ENCODE measurements at places on chromosomes 2 and 18.
A peak's percentile ranks its signal among the peaks of the same experiment; 100 is the strongest.

DNA sequence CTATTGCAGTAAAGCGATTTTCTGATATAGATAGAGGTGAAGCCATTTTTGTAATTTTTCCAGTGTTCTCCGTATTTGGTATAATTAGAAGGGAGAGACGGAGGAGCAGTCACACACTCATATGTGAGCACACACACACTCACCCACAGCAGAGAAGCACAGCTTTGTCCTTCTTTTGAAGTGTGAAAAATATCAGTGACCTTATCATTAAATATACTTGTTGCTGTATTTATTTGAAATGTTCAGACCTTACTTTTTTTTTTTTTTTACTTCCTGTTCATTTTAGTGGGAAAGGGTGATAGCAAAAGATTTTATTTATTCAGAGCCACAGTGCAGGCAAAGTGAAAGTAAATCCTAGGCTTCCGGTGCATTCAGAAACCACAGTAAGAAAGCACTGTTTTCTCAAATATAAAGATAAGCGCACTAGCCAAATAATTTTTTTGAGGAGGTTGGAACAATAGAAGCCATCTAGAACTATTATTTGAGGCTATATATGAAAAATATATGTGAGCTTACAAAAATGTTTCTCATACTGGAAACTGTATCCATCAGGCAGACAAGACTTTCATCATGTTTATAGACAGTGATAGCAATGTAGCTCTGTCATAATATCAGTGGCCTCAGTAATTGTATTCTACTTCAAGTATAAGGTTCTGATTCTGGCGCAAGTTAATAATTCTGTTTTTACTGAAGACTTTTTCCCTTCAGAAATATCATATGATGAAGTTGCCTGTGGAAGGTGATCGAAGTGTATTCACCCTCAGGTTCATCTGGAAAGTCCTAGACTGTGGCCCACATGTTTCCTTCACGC is 37.2 kb downstream of the TSHZ1 start:
- DNase-seq: peak; percentile 62

DNA sequence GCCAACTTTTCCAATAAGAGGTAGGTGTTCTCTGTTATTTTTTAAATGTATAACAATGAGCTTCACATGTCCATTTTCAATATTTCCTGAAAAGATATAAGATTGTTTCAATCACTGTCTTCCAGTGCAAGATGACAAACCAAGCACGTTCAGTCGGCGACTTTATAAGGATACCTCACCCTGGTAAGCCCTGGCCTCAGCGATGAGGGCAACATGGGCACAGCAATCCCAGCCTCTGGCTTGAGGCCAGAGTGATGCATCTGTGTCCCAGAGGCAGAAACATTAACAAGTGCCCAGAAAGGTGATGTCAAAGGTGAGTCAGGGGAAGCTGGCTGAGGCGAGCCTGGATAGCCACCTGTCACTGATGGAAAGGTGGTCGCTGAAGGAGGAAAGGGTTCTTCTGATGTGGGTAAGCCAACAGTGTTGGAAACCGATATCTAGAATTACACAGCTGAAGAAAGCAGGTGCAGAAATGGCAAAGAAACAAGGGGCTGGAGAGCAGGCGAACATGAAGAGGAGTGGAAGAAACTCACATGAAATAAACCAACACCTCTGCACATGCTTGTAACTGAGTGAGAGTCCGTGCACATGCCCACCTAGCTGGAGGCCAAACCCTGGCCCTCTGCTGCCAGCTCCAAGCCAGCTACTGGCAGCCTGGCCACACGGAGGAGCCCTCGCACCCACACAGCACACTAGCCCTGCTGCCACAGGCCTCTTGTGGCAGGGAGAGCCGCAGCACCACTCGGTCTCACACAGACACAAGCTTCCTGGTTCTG is 65.5 kb downstream of the FBXO15 start:
- DNase-seq: peak; percentile 58

GRCh38 chr2:169002161-169002738 is 28.9 kb downstream of the ABCB11 start:
- DNase-seq: no peak

- peak; percentile 50 for DNase-seq
These were observed 274.8 kb downstream of the PDE11A start for GRCh38 chr2:177797808-177798207.

- no peak for DNase-seq
These were observed 13.0 kb upstream of the ARHGAP25 start for GRCh38 chr2:68721482-68722101.

- no peak for DNase-seq
These were observed 46.3 kb downstream of the ZCCHC2 start for GRCh38 chr18:62569081-62569655.

DNA sequence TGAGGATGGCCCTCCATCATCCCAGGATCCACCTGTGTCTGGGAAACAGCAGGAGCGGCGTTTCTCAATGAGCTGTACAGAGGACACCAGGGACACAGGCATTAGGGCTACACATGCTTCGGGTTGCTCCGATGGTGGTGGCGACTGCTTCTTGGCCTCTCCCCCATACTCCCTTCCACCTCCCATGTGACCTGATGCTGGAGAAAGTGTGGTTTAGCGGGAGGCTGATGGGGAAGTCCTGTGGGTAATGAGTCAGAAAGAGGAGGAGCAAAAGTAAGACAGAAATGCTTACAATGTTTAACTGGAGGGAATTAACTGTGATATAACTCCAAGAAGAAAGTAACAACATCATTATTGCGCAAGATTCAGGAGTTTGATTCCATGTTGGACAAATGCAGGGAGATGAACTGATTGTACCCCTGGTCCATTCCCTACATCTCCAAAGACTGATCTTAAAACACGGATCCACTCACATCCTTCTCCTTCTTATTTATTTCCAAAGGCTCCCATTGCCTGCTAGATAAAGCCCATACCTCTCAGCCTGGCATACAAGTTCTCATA is 186.6 kb downstream of the NRP2 start:
- peak; percentile 57 for DNase-seq

DNA sequence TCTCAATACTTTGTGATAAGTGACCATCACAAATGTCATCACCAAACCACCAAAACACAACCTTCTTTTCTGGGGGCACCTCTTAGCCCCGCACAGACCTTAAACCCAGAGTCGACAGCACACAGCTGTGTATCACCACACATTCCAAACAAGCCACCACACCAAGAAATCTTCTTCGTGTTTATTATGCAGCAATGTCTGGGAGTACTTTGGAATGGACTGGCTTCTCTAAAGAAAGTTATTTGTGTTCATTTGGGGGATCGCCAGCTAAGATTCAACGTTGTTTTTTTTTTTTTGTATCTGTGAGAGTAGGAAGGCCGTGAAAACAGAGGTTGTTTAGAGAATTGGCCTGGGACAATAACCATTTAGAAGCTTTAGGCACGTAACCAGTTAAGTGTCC is 1.1 kb upstream of the MTA3 start:
- no peak for DNase-seq

- no peak for DNase-seq
These were observed 146.0 kb upstream of the CYP26B1 start for GRCh38 chr2:72293620-72294019.

GRCh38 chr2:47907039-47907781 is 912 bp upstream of the FBXO11 start:
- DNase-seq: no peak

DNA sequence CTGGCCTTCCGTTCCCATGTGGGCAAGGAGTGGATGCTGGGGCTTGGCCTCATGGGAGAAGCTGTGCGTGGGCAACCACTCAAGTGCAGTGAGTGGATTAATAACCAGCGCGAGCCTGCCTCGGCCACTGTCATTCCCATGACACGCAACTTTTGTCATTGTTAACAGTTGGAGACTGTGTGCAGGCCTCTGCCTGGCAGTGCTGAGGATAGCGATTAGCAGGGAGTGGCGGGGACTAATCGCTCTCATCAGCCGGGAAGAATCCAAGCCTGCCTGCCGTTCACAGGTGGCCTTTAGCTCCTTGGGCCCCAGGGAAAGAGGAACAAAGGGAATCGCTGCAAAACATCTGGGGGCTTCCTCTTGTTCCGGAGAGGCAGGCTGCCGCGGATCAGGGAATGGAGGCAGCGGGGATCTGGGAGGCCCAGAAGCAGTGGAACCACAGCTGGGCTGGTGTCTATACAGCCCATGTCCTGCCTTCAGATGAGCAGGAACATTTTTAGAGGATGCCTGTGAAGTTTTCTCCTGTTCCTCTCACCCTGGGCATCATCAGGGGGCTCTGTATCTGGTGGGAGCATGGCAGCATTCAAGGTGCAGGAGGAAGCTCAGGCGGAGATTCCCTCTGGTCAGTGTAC is 53.8 kb downstream of the CTIF start:
- DNase-seq: no peak

DNA sequence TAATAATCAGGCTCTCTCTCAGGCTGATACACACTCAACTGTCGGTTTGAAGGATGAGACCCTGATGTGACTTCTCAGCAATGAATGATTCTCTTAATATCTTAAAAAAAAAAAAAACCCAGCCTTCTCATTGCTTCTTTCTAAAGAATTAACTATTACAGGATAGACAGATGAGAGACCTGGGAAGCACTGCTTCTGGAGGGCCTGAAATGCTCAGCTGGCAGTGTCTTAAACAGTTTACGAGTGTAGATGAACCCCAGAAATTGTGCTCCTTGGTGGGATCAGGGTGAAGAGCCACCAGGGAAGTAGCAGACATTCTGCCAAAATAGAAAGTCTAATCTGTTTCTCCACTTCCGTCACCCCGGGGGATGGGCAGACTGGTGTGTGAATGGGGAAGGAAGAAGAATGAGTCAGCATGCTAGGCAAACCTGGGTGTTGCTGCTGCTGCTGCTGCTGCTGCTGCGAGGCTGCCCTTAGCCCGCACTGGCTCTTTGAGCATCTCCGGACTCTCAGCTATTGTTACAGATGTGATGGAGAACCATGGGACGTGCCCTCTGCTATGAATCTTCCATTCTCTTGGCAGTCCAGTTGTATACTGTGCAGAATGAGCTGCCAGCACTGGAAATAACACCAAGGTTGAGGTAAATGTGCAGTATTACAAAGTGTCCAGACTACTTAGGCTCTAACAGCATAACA is 158.4 kb downstream of the SETBP1 start:
- DNase-seq: no peak

DNA sequence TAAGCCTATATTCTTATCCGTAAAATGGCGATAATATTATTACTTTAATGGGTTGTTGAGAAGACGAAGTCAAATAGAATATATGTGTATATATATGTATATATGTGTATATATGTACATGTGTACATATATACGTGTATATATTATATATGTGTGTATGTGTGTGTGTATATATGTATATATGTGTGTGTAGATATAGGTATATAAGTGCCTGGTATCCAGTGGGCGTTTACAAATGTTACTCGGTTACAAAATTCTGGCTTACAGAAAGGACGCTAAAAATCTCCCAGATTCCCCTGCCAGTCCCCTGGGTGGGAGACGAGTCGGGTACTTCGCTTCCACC is 295 bp upstream of the MTX2 start:
- no peak for DNase-seq

GRCh38 chr2:88416016-88416663 is 36.4 kb downstream of the FOXI3 start:
- DNase-seq: no peak

DNA sequence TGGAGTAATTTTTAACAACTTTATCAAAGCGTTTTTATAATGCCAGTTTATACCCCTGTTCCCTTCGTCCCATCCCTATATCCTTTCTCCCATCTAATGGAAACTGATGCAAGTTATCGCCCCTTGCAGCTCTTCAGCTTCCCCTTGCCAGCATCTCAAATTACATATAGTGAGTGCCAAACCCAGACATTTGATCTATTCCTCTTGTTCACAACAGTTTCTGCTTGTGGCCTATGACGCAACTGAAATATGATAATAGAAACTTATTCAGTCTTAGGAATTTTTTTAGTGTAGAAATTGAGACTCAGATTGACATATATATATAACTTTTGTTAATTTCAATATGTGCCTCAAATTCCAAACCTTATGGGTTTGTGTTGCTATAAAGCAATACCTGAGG is 562.2 kb upstream of the VWC2L start:
- no peak for DNase-seq

DNA sequence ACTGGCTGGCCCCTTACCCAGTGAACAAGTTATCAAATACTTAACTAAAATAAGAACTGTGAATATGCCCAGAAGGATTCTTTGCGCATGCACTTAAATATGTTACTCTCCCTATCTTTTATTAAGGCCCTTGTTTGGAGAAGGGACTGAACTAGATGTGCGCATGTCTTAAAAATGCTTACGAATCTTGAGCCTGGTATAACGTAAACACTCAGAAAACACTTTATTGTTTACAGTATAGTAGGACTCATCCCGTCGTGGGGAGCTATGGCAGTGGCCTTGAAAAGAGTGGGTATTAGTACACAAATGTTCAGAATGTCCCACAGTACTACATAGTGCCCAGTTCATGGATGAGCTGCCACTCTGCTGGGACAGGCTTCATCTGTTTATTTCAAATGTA is 75.9 kb upstream of the MAP4K3 start:
- no peak for DNase-seq

DNA sequence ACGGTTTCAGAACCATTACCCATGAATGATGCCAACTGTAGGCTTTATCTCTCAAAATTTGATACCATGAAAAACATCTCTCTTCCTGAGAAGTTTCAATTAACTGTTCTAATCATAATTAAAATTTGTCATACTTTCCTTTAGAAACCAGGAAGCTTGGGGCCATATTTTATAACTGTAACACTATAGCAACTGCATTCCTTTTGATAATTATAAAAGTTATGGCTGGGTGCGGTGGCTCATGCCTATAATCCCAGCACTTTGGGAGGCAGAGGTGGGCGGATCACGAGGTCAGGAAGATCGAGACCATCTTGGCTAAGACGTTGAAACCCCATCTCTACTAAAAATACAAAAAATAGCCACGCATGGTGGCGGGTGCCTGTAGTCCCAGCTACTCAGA is 70.6 kb downstream of the DNAH7 start:
- no peak for DNase-seq

DNA sequence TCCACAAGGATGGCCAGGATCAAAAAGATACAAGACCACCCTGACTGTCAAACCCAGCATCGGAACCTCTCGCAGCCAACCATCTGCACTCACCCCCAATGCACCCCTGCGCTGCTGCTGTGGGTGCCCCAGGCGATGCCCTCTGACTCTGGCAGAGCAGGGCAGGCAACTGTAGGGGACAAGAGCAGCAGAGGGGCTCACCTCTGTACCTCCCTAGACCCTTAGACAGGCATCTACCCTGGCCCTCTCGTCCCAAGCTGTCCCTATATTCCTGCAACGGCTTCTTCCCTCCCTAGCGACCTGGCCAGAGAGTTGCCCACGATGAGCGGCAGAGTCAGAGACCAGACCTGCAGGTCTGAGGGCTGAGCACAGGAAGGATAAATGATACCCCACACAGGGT is 128.2 kb downstream of the HDAC4 start:
- DNase-seq: no peak

- no peak for DNase-seq
These were observed 760 bp upstream of the STON1 start for GRCh38 chr2:48529194-48529593.

- DNase-seq: no peak
These were observed 80.3 kb upstream of the GAREM1 start for GRCh38 chr18:32550963-32551362.

DNA sequence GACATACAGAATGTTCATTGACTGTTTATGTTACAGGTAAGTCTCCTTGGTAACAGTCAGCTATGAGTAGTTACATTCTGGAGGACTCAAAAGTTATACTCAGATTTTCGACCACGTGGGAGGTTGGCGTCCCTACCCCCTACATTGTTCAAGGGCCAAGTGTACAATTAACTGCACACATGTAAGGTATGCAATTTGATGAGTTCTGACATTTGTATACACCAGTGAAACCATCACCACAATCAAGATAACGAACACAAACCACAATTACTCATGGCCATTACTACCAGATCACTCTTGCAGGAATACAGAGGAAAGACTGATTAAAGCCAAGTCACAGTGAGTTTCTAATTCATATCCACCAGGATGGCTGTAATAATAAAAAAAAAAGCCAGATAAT is 39.6 kb upstream of the LDLRAD4 start:
- no peak for DNase-seq
